ENCODE measurements at places on chromosomes 7 and 10.

- no peak for DNase-seq
These were observed 131.6 kb downstream of the PDE1C start for GRCh38 chr7:31938650-31939049.

DNA sequence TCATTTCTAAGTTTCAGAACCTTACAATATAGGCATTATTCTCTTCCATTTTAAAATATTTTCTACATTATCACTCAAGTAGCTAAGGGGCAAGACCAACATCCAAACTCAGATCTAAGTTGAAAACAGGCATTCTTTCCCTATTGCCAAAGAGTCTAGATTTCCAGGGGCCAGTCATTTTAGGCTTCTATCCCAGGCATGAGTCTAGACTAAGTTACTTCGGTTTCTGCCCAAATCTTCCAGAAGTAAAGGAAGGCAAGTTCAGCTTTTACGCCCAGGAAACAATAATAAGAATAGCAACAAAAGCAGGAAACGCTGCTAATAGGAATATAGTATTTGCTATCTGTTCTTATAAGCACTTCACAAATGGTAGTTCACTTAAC is 189.9 kb downstream of the DGKI start:
- no peak for DNase-seq

GRCh38 chr7:75739796-75740672 is 1.3 kb upstream of the HIP1 start:
- no peak for DNase-seq

GRCh38 chr7:37645282-37646050 is 38.1 kb upstream of the GPR141 start:
- no peak for DNase-seq

DNA sequence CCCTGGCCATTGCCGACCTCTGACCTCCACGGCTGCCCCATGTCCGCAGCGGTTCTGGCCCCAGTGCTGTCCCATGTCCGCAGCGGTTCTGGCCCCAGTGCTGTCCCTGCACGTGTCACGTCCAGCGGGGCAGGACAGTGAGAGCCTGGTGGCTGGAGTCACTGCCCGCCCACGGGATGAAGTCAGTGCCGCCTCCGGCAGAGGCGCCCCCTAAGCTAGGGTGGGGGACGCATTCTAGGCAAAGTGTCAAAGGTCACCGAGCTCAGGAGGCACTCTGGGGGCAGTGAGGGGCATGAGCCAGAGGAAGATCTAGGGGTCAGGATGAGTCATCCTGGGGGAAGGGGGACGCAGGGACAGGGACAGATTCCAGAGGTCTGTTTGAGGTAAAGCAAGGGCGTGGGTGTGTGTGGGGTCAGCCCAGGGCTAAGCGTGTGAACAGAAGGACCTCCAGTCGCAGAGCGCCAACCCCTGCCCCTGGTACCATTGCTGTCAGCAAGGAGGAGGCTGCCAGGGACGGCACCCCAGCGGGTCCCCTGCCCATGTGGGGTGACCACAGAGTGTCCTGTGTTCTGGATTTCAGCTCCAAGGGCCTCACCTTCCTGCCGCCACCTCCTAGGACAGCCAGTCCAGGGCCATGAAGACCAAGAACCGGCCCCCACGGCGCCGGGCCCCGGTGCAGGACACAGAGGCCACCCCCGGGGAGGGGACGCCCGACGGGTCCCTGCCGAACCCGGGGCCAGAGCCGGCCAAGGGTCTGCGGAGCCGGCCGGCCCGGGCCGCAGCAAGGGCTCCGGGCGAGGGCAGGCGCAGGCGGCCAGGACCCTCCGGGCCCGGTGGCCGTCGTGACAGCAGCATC is 665 bp downstream of the BHLHA15 start:
- no peak for DNase-seq

GRCh38 chr7:17150018-17150417 is 148.4 kb upstream of the AHR start:
- no peak for DNase-seq

GRCh38 chr10:87594864-87595263 is 64.8 kb upstream of the PAPSS2 start:
- DNase-seq = no peak

- no peak for DNase-seq
These were observed 185.7 kb upstream of the TMEM72 start for GRCh38 chr10:44725404-44725803.

DNA sequence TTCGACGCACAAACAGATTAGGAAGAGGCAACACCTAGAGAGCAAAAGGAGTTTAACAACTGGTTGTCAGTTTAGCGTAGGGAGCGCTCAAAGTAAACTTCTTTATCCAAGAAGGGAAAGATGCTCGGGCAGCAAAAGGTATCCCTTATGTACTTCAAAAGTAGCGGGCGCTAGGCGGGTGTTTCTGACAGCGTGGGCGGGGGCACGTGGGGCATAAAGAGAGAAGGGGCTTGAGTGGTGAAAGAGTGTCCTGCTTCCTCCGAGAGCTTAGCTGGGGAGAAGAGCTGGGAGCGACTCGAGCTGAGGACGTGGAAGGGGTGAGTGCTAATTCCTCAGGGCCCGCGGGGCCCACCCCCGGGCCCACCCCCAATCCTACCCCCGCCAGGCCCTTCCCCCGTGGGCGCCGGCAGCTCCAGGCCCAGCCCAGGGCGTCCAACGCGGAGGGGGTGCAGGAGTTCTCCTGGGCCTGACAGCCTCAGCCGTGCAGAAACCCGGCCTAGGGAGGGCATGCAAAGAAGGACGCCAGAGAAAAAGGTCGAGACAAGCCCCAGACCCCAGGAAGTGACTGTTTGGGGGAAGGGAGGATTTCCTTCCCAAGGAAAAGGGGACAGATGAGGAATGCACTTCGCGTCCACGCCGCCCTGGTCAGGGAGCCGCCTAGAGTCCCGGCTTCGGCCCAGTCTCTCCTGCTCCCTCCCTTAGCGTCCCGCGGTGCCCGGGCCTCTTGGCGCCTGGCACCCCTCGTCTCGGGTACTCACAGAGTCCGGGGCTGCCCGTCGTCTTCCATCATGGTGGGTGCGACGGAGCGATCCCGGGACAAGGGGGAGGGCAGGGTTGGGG is 868 bp downstream of the TIAL1 start:
- DNase-seq = no peak

All from AG04449 (cell line).